NCI-H1694 treated with DMSO at 0.1 percent for 48 hours (cell line): ENCODE measurements at places on chromosomes 2 and 18.

DNA sequence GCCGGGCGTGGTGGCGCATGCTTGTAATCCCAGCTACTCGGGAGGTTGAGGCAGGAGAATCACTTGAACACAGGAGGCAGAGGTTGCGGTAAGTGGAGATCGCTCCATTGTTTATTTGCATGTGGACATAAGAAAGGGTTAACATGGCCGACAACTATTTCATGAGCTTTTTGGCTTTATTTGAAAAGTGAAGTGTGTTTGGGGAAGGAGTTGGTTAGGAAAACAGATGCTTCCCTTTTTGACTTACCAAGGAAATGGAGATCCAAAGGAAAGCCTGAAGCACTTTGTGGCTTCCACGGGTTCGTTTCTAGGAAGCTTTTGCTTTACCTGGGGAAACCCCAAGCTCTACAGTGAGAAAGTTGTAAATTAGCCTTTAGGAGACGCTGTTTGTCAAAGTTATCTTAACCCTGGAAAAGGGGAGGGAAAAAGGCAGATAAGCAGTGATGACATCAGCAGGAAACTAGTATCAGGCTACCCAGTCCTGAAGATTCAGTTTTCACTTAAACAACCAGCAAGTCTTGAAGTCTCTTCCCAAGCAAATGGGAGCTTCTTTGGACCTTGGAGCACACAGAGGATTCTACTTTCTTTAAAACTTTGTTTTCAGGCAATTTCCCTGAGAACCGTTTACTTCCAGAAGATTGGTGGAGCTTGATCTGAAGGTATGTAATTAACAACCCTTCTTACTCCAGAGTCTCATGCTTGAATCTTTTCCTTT, at the start of gene CASP10:
CASP10 (plus strand) TSS at position 492 of the 715 bp plus-strand sequence. CDS start 2,637 bp downstream, outside the sequence.
- no peak for DNase-seq

GRCh38 chr2:127137225-127137624, 30.3 kb upstream of the BIN1 start:
- no peak for DNase-seq

DNA sequence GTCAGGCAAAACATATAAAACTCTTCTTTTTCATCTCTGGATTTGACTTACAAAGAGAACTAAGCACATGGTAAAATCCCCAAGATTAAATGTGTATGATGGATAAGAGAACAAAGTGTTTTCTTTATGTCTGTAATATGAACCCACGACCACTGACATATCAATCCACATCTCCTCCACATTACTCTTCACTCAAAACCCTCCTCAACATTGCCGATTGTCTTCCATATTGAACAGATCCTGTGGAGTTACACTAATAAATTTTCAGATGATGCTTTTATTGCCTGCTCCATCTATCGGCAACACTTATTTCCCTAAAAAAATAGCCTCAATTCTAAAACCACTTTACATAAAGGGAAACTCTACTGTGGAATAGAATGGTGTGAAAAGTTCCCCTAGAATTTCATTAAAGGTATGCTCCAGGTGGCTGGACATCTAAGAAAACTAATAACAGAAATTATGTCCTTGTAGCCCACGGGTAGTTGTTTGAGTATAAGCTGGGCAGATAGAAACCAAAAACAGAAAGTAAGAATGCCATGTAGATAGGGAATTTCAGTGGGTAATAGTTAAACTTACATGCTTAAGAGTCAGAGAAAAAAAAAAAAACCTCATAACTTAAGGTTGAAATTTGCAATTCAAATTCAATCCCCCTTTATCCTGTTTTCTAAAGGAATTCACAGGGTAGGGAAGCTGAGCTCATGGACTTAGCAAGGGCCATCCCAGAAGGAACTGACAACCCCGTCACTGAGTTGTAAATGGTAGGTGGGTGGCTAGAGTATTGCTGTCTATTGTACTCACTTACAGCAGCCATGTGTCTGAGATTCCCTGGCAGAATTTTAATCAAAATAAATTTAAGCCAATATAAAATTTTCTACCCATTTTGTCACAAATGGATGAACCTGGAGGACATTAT, 305.4 kb upstream of the LYPD1 start:
- DNase-seq = no peak

DNA sequence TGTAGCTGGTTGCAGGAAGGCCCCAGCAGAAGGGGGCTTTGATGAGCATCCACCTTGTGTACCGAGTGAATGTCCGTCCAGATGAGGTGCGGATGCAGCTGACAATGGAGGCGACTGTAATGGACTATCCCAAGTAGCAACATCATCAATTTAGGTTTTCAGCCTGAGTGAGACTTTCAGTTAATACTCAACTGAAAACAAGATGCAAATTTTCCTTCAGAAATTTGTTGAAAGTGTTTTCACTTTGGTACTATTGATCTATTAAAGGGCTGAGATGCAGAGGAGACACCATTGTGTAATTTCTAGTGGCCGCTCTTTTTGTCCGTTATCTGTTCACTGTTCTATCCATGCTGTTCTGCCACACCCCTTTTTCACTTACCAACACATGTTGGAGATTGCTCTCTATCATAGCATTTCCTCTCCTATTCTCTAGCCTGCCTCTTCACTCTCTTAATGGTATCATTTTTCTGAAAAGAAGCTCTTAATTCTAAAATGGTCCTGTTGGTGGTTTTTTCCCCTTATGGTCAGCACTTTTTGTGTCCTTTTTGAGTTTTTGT, 12.0 kb upstream of the CASP8 start:
- no peak for DNase-seq
